HT-29 (cell line): ENCODE measurements at places on chromosomes 11 and 22.

DNA sequence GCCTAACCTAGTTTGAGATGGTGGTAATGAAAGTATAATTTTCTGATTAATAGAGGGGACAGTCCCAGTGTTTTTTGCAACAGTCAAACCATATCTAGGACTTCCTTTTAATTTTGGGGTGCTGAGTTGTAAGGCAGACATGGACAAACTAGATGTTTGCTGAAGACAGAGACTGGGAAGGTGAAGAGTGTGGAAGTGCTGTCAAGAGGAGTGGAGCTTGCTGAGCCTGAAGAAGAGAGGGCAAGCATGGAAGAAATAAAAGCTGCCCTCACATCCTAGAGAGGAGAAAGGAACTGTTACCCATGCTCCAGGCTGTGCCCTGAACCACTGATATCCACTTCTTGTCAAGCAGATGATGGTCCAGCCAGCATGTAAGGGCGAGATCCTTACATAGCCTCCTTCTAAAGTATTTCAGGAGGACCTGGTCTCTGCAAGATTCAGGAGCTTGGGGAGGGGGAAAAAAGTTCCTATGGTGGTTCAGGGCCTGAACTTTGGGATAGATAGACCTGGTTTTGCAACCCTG is 51.4 kb downstream of the PRR5L start:
- no peak for DNase-seq

- no peak for DNase-seq
These were observed 14.6 kb upstream of the PGM2L1 start for GRCh38 chr11:74412733-74413359.

DNA sequence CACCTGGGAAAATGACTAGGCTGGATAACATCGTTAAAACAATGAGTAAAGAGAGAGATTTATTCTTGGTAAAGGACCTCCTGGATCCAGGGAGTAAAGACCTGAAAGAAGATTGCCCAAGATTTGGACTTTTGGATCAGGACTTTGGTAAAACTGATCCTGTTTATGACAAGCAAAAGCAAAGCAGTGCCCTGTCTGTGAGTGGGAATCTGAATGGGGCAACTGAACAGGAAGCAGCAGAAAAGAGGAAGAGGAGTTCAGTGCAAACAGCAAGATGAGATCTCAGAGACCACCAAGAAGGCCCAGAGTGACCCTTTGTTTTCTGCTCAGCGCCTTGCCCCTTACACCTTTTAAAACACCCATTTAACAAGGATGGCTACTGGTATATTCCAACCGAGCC is 122.0 kb downstream of the VPREB1 start:
- no peak for DNase-seq

DNA sequence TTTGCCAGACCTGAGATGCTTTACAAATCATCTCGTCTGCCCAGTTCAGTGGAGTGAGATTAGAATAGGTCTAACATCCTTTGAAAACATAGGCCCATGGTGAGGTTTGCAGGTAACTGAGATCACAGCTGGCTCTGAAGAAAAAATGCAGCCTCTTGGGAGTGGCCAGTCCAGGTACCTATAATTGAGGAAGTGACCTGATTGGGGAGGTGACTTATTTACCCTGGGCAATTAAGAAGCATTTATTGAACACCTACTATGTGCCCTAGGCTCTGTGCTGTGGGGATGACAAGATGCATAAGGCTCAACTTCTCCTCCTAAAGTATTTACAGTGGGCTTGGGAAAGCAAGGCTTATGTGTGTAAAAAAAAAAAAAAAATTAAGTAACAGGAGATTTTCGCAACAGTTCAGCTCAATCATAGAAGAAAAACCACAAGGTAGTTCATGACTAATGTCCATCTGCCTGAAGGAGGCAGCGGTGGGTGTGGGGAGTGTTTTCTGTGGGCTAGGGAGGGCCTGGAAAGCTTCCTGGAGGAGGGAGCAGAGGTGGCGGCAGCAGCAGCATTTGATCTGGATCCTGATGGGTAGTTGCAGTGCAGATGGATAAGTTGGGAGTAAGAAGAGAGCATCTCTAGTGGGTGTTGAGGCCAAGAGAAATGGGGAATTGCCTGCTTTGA is 16.1 kb downstream of the MICAL2 start:
- no peak for DNase-seq

- no peak for DNase-seq
These were observed 16.5 kb downstream of the SGSM1 start for GRCh38 chr22:24822471-24822870.

DNA sequence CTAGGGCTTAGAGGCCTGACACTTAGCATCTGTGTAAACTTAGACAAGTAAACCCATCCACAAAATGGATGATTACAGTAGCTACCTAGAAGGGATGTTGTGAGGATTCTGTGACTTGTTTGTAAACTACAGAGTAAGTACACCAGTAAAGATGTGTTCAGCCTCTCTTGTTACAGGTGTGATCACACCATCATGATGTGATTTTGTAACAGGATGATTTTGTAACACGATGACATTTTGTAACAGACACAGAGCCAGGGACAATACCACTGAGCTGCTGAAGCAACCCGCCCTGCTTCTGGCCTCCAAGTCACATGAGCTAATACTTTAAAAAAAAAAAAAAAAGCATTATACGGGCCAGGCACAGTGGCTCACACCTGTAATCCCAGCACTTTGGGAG is 17.0 kb downstream of the FADD start:
- no peak for DNase-seq

GRCh38 chr11:121554552-121554951 is 101.8 kb upstream of the SORL1-AS1 start:
- DNase-seq: no peak

DNA sequence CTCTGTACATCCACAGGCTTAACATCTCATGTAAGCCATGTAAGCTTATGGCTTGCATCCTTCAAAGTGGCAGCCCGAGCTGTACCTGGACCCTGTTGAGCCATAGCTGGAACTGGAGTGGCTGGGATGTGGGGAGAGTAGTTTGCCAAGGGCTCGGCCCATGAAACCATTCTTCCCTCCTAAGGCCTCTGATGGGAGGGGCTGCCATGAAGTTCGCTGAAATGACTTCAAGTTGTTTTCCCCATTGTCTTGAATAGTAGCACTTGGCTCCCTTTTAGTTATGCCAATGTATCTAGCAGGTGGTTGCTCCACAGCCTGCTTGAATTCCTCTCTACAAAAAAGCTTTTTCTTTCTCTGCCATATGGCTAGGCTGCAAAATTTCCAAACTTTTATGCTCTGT is 5.2 kb upstream of the CHORDC1 start:
- no peak for DNase-seq

DNA sequence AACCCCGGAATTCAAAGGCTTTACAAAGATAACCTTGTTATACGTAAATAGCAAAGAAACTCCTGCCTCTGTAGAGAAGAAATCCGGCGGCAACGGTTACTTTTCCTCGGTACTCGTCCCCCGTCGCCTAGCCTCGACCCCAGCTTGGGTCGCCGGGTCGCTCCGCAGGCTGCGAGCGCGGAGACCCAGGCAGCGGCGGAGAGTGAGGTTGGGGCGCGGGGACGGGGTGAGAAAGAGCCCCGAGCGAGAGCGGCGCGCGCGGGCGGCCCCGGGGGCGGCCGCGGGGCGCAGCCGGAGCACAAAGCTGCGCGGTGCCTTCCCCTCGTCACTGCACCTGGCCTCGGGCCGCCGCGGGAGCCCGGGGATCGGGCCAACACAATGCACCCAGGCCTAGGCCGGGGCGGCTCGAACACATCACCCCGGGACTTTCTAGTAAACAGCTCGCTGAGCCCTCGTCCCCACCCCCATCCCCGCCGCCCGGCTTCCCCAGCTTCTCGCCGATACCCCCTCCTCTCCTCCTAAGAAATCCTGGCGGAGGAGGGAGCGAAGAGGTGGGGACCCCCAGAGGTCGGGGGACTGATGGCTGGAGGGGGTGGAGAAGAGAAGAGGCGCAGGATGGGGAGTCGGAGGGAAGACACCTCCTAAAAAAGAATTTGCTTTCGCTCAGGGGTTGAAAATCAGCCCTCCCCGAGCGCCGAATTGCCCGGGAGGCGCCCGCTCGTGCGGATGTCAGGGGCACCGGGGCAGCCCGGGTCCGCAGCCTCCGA is 845 bp downstream of the MPPED2 start:
- no peak for DNase-seq

- no peak for DNase-seq
These were observed 16.8 kb downstream of the PIWIL4 start for GRCh38 chr11:94583866-94584500.

DNA sequence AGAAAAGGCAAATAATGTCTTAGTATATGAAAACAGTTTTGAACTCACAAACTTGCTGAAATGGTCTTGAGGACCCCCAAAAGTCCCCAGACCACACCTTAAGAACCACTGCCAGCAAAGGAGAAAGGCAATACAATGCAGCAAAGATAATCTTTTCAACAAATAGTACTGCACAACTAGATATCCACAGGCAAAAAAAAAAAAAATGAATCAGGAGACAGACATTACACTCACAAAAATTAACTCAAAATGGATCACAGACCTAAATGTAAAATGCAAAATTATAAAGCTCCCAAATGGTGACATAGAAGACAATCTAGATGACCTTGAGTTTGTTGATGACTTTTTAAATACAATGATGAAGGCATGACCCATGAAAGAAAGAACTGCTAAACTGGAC is 8.3 kb downstream of the PICALM start:
- DNase-seq: no peak
